ENCODE measurements at places on chromosomes 2 and 18.

DNA sequence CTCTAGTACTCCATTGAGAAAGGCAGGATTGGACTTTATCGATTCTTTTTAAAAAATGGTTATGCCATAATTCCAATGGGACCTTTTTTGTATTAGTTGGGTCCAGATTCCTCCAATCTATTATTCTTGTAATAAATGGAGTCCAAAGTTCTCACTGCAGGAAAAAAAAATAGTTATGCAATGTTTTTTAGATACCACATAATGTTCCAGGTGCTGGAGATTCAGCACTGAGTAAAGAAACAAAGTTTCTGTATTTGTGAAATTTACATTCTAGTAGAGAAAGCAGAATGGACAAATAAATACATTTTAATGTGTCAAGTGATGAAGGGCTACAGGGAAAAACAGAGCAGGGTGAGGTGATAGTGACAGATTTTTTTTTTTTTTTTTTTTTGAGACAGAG is 78.5 kb upstream of the MYCN start:
- DNase-seq: no peak

GRCh38 chr2:207459990-207460757 is 69.6 kb upstream of the CREB1 start:
- no peak for DNase-seq

DNA sequence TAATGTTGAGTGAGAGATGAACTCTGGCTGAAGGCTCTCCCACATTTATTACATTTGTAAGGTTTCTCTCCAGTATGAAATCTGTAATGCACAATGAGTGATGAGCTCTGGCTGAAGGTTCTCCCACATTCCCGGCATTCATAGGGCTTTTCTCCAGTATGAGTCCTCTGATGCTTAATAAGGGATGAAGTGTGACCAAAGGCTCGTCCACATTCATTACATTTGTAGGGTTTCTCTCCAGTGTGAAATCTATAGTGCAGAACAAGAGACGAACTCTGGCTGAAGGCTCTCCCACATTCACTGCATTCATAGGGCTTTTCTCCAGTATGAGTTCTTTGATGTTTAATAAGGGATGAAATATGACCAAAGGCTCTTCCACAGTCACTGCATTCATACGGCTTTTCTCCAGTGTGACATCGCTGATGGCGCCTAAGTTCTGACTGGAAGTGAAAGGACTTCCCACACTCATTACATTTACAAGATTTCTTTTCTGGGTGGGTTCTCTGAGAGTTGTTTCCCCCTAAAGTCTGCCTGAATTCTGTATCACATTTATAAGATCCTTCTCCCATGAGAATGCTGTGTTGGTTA is 10.2 kb downstream of the ZNF514 start:
- DNase-seq: no peak

DNA sequence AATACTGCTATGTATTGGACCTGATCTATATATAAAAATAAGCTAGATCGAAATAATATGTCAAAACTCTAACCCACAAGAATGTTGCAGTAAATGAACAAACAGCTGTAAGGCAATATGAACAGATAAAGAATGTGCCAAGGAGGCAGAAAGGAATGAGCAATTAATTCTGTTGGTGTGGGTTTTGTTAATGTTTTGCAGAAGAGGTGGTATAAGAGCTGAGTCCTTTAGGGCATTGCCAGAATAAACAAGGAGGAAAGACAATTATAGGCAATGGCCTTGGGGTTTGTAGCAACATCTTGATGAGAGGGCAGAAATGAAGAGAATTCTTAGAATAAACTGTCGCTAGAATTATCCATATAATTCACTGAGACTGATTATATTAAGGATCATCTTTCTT is 240.9 kb upstream of the GULP1 start:
- DNase-seq: no peak

- no peak for DNase-seq
Measured at GRCh38 chr2:178946494-178946893, 103.4 kb downstream of the CCDC141 start.

Measured in NCI-H187 (cell line).